ENCODE measurements at places on chromosomes 7 and 10. TPM values are rescaled to one million over a fixed set of nuclear protein-coding genes. Genes with fewer than 3 reads are reported as not detected.
A peak's percentile ranks its signal among the peaks of the same experiment; 100 is the strongest.

CHN2 gene
- total RNA-seq: 1.8 TPM

- no peak for DNase-seq
These were observed 52.6 kb downstream of the DPYSL4 start for GRCh38 chr10:132239126-132240031.

- no peak for DNase-seq
These were observed 20.6 kb upstream of the OR2AE1 start for GRCh38 chr7:99897322-99898022.

CALCR gene
- total RNA-seq: not detected

GRCh38 chr10:21048068-21048467 is 151.0 kb upstream of the NEBL start:
- no peak for DNase-seq

KIAA1549 gene
- total RNA-seq: 0.16 TPM

GRCh38 chr10:85649461-85649860 is 717.1 kb downstream of the GRID1 start:
- DNase-seq: no peak

NPVF gene
- total RNA-seq: not detected

REPIN1 gene
- total RNA-seq: 95.3 TPM

AP5Z1 gene
- total RNA-seq: 93.5 TPM

PRSS37 gene
- not detected for total RNA-seq

- DNase-seq: no peak
These were observed 3.5 kb downstream of the GLCCI1 start for GRCh38 chr7:7972128-7972527.

DNA sequence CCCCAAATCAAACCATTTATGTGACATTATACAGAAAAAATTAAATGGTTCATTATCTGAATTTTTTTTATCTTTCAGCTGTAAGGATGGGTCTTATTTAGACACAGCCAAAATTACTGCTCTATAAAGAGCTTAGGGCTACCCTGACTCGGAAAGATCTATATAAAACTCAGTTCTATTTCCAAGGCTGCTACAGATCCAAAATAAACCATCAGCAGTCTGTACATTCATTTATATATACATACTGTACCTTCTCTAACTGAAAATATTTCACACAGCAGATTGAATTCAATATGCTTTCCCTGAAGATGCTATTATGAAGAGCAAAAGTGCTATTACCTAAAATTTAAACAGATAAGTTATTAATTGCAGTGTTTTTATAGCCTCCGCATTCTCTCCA is 287.7 kb upstream of the MYO3A start:
- no peak for DNase-seq

GALNT11 gene
- total RNA-seq: 29.5 TPM

- DNase-seq: no peak
These were observed 50.5 kb upstream of the FOXK1 start for GRCh38 chr7:4631380-4632179.

PRRT4 gene
- total RNA-seq: 0.49 TPM

PVRIG gene
- 77.9 TPM for total RNA-seq

DNA sequence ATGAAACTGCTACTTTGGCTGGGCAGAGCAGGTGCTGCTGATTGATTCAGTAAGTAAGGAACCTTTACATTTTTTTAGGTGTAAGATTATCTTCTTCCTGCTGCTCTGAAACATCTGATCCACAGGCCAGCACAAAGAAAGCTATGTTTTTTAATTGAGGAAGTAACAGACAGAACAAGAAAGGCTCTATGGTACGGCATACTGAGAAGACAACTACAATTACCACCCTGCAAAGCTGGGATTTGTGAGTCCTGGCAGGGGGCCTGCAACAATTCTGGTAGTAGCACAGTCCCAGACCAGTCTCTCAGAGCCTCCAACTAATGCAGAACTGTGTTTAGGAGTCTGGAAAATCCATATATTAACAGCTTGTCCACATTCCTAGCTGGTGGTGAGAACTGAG is 103.0 kb upstream of the LRRTM3 start:
- no peak for DNase-seq

GRCh38 chr10:44071479-44071878 is 313.4 kb downstream of the CXCL12 start:
- DNase-seq: no peak

DNA sequence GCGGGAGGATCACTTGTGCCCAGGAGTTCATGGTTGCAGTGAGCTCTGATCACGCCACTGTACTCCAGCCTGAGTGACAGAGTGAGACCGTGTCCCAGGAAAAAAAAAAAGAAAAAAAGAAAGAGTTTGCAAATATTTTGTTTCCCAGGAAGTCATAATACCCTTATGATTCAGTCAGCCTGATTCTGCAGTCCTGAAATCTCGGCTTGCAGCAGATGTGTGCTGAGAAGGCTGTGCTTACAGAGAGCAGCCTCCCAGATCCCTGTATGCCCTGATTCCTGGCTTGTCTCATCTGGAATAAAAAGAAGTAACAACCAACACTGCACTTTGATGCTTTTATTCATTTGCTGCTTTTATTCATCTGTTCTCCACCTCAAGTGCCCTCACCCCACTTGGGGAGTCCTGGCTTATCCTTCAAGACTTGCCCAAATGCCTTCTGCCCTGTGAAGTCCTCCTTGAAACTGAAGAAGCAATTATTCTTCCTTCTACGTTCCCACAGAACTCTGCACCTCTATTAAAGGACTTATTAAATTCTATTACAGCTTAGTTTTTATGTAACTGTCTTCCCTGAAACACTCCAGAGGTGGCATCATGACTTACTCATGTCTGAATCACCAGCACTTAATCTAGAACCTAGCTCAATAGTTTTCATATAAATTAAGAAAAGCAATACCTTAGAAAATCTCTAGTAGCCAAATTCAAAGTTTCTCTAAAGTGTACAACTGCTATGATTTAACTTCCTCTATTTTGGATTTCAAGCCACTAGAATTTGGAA is 27.7 kb upstream of the BPGM start:
- DNase-seq: no peak

ZNRF2 gene
- total RNA-seq: 13.6 TPM

DNA sequence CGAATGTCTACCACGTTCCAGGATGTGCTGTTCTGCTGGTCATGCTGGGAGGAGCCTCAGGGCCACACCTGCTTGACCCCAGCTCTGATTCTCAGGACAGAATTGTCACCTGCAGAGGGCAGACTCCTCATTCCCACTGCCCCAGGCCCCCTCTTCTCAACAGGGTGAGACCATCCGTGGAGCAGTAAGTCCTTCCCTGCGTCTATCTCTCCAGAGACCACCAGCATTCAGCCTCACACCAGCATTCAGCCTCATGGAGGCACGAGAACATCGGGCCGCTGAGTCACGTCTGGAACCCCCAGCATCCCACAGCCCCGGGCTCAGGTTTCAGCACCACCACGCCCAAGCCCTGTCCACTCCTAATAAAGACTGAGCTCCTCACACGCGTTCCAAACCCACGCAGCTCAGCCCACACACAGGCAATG is 273.4 kb downstream of the DIP2C start:
- no peak for DNase-seq

GRCh38 chr7:85781606-85782005 is 594.8 kb upstream of the SEMA3D start:
- no peak for DNase-seq

DNA sequence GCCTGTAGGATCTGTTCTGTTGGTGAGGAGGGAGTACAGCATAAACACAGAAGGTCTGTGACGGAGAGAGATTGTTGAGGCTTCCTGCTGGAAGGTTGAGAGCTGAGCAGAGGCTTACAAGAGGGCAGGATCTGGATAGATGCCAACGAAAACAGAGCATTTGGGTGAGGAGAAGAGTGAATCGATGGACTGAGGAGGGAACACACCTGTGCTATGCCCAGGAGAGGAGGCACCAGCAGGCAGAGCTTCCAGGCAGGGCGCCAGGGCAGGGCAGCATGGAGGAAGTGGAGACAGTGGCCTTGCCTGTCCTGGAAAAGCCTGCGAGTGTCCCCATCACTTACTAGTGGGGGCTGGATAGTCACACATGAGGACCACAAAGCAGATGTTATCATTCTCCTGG is 282.9 kb downstream of the PAXIP1 start:
- no peak for DNase-seq

GRCh38 chr7:81873559-81873958 is 103.7 kb upstream of the HGF start:
- no peak for DNase-seq

TMEM270 gene
- not detected for total RNA-seq

DNA sequence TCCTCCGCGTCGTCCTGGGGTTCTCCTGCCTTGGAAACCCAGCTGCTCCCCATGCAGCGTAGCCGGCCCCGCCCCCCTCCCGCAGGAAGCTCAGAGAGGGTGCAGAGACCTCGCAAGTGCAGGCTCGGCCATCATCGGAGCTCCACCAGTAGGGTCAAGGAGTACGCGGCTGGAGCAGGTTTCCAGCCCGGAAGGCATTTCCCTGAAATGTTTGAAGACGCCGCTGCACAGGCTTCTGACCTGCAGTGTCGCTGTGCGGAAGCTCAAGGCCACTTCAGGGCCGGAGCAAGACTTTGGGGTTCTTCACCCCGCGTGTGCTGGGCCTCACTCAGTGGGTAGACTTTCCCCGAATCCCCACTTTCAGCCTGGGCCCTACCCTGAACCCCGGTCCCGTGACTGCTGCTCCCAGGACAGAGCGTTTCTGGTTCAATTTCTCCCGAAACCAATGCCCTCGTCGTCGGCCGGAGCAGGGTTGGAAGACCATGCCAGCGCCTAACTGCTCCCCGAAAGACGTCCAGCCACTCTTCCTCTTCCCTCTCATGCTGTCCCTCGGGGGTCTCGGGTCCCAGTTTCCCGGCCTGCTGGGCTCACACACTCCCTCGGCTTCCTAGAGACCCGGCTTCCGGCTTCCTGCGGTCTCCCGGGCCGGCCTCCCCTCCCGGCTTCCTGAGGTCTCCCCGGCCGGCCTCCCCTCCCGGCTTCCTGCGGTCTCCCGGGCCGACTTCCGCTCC is 52.1 kb downstream of the INSIG1 start:
- DNase-seq: no peak

DNA sequence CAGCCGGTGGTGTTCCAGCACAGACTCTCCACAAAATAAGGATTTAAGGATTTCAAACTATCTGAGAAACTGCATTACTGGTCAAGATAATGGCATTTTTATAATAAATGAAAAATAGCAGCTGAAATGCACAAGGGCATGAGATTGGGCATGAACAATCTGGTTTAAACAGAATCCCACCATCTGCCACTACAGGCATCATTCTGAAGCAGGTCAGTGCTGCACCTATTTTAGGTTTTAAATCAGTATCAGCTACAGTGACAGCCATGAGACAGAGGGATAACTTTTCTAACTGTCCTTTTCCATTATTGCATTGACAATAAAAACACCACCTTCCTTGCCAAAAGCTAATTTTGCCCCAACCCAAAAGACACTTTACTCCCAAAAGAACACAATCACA is 186.8 kb downstream of the ETV1 start:
- no peak for DNase-seq

IQUB gene
- 0.24 TPM for total RNA-seq

TEX47 gene
- not detected for total RNA-seq

GRCh38 chr7:4683884-4684565 is 1.9 kb downstream of the FOXK1 start:
- peak; percentile 49 for DNase-seq

DNA sequence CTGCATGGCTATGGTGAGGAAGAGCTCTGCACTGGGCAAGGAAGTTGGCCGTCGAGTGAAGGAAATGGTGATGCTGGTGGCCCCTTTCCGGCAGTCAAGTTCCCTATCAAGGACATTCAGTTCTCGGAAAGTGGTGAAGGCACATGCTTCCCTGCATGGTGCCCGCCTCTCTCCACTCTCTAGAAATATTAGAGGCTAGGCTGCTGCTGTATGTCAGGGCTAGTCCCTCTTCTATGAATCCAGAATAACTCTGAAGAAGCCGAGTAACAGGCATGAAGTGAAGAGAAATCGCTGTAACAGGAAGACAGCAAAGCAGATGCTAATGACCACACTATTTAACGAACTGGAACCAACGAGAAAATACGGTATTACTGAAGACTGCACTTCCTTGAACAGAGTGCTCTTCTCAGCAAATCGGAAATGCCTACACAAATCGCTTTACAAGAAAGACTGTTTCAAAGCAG is 5.4 kb downstream of the IDI1 start:
- DNase-seq: peak; percentile 35

ADCY1 gene
- total RNA-seq: not detected

DNA sequence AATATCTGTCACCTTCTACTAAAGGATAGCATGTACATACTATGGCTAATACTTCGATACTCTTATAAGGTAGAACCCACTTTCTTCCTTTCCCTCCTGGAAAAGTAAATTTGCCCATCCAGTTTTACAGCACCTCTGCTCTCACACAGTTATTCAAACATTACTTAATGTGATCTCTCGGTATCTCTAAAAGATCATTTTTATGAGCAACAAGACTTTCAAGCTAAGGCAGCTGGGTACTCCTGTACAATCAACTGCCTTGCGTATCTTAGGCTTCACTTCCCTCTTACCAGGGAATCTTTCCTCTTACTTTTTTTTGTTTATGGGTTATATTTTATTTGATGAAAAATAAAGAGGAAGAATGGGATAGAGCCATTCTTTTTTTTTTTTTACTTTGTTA is 26.5 kb upstream of the TLL2 start:
- DNase-seq: no peak

- no peak for DNase-seq
These were observed 132.2 kb downstream of the TCERG1L start for GRCh38 chr10:131179361-131179760.

DNA sequence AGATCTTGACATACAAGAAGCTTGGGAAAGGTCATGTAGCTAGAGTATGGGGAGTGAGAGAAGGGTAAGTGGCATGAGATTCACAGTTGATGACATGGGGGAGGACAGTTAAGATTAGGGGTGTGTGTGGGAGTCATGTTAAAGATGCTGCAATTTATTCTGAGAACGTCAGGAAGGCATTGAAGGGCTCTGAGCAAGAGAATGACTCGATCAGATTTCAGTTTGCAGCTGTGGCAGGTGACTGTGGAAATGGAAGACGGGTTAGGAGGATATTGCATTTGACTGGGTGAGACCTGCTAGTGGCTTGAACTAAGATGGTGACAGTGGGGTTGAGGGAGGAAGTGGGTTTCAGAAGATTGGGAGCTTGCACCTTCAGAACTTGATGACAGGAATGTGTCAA is 5.6 kb downstream of the CDC123 start:
- DNase-seq: no peak

DNA sequence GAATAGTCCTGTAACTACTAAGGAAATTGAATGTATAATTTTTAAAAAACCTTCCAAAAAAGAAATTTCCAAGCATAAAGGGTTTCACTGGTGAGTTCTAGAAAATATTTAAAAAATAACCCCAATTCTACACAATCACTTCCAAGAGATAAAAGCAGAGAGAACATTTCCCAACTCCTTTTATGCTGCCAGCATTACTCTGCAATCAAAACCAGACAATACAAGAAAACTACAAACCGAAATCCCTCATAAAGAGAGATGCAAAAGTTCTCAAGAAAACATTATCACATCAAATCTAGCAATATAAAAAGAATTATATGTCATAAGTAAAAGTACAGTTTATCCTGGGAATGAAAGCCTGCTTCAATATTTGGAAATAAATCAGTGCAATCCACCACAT is 84.8 kb downstream of the OAT start:
- DNase-seq: no peak

- DNase-seq: no peak
These were observed 14.3 kb downstream of the CPED1 start for GRCh38 chr7:121002757-121003200.
